NCI-H510A treated with DMSO at 0.1 percent for 48 hours (cell line): ENCODE measurements at places on chromosomes 12 and 14.
A peak's percentile ranks its signal among the peaks of the same experiment; 100 is the strongest.

DNA sequence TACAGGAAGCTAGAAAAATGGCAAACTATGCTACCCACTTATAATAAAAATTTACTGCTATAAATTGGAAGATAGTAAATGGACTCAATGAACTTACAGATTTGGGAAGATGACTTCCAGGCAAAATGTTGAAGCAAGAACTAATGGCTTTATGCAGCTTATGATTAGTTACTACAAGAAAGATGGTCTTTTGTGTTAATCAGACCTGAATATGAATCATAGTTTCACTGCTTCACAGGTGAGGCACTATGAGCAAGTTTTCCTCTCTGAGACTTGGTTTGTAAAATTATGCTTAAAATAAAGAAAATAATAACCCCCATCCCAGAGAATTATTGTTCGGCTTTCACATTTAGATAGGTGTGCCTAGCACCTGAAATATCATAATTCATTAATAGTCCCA is 19.8 kb upstream of the DCN start:
- DNase-seq, result no peak

- DNase-seq, result no peak
Measured at GRCh38 chr12:55585817-55586216, 13.5 kb downstream of the OR2AP1 start.

GRCh38 chr12:70005864-70006618 is 181.0 kb downstream of the MYRFL start:
- peak; percentile 15 for DNase-seq

GRCh38 chr12:20627001-20627588 is 68.0 kb upstream of the SLCO1C1 start:
- DNase-seq, result no peak

- DNase-seq, result no peak
Measured at GRCh38 chr12:49936925-49937324, 13.6 kb upstream of the AQP2 start.

DNA sequence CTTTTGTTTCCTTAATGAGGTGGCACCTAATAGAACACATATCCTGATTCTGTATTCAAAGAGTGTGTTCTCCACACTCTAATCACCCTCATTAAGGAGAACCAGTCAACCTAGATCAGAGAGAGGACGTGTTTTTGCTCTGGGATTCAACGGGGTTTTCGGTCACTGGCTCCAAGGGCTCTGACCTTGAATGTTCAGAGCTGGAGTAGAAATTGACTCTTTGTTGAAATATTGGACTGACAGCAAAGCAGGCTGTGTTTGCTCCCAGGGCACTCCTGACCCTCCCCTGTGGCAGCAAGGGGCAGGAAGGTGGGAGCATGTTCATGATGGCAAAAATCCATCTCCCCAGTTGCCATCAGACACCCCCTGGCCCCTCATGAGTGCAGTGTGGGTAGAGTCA is 1193.0 kb downstream of the AACS start:
- DNase-seq, result no peak

DNA sequence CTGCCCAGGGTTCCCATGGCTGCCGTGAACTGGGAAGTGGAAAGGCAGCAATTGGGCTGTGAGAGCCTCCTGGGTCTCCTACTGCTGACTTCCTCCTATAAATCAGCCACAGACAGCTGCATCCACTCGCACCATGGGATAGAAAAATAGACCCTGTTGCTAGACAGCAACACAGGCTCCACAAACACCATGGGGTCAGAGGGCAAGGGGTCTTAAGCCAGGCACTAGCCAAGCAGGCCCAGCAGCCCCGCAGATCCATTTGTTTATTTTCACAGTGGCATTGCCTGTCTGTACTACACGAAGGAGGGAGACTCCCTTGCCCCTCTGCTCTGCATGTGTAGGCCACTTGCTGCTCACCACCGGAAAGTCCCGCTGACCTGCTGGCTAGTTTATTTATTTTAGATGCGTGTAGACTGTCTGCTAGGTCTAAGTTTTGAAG is 139.8 kb downstream of the DACT1 start:
- DNase-seq, result peak; percentile 31

DNA sequence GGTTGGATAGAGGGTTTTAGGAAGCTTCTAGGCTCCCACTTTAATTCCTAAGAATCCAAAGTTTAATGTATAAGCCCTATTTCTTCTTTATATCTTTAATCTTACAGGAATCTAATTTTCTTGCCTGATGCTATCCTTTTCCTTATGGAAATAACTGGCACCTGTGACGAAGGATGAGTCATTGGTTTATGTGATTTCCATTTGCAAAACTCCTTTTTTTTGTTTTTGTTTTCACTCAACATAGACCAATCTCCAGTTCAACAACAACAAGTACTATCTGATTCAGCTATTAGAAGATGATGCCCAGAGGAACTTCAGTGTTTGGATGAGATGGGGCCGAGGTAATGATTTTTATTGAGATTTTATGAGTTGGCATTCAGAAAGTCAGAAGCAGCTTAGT is 6.8 kb downstream of the PARP2 start:
- no peak for DNase-seq

GRCh38 chr14:76098916-76099675 is 52.6 kb upstream of the GPATCH2L start:
- no peak for DNase-seq

DNA sequence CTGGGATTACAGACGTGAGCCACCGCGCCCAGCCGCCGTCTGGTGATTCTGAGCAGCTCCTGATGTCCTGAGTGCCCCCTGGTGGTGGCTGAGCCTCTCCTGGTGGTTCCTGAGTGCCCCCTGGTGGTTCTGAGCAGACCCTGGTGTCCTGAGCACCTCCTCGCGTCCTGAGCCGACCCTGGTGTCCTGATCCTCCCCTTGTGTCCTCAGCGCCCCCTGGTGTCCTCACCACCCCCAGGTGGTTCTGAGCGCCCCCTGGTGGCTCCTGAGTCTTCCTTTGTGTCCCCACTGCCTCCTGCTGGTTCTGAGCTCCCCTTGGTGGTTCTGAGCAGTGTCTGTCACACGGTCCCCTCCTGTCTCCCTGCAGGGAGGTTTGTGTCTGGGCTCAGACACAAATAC is 1304.9 kb downstream of the TMEM121 start:
- no peak for DNase-seq

DNA sequence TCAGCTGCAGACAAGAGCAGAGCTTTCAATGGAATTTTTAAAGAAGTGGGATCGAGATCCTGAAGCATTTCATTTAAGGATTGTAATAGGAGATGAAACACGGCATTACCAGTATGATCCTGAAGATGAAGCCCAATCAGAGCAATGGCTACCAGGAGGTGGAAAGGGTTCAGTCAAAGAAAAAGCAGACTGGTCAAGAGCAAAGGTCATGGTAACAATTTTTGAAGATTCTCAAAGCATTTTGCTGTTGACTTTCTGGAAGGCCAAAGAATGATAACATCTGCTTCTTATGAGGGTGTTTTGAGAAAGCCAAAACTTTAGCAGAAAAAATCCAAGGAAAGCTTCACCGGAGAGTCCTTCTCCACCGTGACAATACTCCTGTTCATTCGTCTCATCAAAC is 204.3 kb upstream of the EEA1 start:
- no peak for DNase-seq

- DNase-seq, result no peak
Measured at GRCh38 chr14:68644101-68644500, 148.8 kb downstream of the ZFP36L1 start.

DNA sequence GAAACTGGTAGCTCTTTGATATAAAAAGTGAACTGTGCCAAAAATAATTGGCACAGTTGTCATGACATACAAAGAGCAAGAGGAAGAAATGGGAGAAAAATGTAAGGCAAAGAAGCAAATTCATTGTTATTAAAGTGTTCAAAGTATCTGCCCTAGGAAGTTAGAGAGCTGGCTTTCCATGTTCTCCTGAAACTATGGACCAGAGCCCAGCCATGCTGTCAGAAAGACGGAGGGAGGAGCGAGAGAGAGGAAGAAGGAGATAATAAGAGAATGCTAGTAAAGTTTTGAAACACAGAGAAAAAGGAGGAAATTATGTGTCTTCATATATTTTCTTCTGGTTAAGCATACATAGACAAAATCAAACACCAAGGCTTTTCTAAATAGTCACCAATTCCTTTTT is 78.1 kb upstream of the PELI2 start:
- no peak for DNase-seq

DNA sequence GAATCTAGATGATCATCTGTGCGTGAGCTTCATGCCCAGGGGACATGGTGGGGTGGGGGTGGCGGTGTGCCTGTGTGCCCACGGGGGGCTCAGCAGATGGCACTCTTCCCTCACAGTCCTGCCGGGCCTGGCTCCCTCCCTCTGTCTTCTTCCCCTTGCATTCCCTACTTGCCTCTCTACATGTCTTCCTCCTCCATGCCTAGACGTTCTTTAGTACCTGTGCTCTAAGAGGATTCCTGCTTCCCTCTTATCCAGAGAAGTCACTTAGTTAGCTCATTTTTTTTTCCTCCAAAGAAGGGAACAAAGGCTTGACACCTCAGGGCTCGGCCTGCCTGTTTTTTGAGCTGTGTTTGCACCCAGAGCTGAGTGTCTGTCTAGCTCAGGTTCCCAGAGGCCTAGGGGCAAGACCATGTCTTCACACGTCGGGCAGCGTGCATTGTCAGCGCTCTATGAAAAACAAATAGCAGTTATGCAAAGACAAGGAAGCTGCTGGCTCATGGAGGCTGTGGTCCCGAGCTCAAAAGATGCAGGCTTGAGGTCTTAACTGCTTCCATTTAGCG is 48.8 kb downstream of the NINJ2 start:
- DNase-seq, result no peak

DNA sequence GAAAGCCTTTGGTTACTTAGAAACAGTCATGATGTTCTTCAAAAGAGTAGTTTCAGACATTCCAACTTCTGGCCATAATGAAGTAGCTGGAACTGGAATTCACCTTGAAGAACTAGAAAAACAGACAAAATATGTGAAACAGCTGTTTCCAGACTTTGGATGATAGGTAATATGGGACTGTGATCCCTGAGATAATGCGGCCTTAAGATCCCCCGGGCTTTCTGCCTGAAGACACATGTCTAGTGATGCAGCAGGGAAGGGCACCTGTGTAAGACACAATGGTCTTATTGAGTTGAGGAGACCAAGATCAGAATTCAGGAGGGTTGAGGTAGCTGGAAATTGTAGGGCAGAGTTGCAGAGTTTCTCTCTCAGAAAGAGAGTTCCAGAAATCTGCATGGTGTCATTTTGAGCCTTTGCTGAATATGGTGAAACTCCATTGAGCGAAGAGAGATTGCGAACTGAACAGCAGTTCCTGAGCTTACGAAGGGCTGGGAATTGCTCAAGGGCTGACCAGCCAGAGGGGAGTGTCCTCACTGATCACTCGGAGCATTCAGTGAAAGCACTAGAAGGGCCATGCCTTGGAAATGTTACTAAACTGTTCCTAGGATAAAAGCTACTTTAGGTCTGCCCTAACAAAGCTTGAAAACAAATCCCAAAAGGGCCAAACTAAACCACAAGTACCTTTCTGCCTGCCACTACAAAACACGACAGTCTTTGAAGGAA is 41.7 kb upstream of the FRS2 start:
- DNase-seq, result no peak

DNA sequence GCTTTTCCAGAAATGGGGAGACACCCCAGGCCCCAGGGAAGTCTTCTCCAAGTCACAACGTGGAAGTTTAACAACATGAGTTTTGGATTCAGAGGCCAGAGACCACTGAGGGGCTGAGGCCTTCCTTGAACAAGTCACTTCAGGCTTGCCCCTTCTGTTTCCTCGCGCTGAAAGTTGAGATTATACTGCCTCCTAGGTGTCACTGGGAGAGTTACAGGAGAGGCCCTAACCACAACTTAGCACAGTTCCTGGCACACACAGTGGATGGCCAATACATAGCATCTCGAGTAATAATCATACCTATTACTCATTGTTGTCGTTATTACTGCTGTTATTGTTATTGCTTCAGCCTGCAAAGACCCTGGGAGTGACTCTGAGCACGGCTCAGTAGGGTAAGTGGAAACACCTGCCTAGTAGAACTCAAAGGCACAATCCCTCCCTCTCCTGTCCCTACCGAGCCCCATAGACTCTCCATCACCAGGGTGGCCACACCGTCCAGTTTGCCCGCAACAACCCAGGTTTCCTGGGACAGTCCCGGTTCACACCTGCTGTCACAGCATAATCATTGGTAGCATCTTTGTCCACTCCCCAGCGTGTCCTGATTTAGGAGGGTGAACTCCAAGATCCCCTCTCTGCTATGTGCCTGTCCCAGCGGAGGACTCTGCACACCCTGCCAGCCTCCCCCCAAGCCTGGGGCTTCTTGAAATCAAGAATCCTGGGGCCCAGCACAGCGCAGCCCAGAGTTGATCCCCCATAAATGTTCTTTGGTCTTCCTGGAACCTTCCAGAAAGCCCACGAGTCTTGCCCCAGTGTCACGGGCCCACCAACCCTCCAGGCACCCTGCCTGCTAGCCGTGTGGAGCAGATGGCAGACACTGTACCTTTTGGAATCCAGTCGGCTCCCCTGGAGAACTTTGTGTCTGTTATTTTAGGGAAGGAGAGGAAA is 85.0 kb downstream of the SYNE3 start:
- no peak for DNase-seq

DNA sequence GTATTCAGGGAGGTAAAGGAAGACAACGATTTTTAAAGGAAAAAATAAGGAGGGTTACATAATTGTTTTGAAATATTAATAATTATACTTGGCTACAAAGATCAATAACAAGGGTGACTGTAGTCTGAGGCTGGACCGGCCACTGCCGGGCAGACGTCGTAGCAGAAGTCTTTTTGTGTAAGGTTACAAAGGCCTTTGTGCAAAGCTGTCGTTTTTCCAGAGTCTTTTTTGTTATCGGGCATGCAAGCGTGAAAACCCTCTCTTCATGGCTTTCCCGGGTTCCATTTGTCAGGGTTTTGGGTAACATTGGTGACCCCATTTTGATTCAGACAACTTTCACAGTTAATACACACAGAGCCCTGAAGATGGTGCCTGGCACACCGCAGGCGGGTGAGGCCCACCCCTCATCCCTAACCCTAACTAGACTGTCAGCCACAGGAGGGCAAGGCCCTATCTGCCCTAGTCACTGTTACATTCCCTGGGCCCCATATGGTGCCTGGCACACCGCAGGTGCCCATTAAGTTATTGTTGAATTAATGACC is 31.3 kb downstream of the RILPL1 start:
- DNase-seq, result no peak

DNA sequence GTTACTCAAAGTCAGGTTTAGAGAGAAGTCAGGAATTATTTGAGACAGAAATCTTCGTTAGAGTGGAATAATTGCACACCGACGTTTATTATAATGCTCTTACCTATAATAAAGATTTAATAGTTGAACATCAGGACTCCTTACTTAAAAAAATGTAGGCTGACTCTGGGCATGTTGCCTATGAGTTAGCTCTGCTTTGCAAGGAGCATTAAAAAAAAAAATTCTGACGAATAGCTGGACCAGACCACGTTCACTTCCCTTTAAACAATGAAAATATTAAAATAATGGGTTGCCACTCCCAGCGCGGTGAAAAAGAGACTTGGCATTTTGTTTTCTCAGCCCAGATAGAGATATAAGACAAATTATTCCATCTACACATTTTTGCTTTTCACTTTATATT is 574 bp upstream of the FANCM start:
- DNase-seq, result peak; percentile 62
